ENCODE measurements at places on chromosomes 5 and 9.

DNA sequence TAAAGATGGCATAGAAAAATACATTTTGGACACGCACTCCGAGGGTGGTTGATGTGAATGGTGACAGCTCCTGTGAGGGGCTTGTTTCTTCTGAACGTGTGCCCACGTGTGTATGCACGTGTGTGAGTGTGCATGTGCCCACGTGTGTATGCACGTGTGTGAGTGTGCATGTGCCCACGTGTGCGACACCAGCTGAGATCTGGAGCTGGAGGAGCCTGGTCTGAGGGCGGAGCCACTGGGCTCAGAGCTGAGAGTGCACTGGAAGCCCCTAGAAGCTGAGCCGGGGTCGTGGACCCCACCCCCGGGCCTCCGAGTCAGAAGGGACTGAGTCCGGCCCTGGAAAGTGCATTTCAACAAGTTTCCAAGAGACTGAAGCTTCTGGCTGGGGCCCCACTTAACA, 282.5 kb upstream of the IRX4 start:
- no peak for DNase-seq

DNA sequence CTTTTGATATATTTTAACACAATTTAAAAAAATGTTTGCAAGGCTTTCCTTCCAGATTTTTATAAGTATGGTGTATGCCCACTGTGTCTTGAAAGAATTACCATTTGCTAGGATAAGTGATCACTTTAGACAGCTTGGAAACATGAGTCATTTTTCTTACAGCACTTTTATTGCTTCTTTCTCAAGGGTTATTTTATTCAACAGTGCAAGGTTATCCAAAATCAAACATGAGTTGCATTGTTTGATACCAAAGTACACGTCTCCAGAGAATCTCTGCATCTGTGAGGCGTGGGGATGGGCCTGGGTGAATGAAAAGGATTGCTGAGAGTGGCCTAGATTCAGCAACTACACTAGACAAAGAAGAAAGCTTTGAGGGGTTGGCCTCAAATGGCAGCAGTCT, 329.6 kb downstream of the ADAMTS6 start:
- DNase-seq, result no peak

DNA sequence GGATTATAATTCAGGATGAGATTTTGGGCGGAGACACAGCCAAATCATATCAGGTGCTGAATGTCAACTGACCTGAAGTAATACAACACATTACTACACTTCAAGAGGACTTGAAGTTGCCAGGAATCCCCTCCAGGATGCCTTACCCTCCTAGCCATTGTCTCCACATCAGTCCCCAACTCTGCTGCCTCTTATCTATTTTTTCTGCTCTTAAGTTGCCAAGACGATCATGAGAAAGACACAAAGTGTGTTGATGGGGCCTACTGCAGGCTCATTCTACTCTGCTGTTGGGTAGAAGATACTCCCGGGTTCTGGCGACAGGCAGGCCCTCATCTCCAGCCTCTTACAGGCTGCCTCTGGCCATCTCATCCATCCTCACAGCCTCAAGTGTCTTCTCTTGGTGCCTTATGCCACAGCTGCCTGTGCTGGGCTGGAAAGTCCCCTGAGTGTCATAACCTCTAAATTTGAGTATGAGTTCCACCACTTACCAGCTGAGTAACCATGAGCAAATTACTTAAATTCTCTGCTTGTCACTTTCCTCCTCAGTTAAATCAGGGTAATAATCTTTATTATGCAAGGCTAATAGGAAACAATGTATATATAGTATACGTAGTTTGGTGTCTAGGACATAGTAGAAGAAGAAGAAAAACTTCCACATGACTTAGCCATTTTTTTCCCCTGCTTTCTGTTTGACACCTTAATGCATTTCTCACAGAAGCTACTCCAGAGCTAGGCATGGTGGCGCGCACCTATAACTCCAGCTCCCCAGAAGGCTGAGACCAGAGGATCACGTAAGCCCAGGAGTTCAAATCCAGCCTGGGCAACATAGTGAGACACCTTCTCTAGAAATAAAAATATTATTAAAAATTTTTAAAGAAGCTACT, 73.0 kb upstream of the SNX2 start:
- peak; percentile 24 for DNase-seq

GRCh38 chr9:16871336-16872151, 1.1 kb upstream of the BNC2 start:
- no peak for DNase-seq

DNA sequence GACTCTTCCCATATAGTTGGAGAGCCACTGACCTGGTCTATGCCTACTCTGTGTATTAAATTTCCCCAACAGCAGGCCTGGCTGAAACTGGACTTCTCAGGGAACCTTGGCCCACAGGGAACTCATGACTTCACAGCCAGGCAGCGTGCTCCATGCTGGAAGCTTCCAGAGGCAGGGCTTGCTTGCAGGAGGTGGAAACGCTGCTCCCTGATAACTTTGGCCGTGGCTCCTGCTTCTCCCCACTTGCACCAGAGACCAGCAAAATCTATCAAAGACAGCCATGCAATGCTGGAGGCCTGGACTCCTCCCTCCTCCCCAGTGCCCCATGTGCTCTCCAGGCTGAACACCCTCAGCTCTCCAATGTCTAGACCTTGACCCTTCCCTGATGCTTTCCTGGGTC, 137.1 kb downstream of the GABBR2 start:
- DNase-seq, result no peak

DNA sequence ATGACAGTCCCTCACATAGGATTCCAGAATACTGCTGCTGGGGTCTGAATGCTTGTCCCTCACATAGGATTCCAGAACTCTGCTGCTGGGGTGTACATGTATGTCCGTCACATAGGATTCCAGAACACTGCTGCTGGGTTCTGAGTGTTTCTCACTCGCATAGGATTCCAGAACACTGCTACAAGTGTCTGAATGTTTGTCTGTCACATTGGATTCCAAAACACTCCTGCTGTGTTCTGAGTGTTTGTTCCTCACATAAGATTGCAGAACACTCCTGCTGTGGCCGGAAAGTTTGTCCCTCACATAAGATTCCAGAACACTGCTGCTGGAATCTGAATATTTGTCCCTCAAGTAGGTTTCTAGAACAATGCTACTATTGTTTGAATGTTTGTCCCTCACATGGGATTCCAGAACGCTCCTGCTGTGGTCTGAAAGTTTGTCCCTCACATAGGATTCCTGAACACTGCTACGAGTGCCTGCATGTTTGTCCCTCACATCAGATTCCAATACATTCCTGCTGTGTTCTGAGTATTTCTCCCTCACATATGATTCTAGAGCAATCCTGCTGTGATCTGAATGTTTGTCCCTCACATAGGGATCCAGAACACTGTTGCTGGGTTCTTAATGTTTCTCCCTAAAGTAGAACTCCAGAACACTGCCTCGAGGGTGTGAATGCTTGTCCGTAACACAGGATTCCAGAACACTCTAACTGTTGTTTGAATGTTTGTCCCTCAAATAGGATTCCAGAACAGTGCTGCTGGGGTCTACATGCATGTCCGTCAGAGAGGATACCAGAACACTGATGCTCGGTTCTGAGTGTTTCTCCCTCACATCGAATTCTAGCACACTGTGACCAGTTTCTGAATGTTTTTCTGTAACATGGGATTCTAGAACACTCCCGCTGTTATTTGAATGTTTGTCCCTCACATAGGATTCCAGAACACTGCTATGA, 200.4 kb downstream of the FOXD4L6 start:
- no peak for DNase-seq

DNA sequence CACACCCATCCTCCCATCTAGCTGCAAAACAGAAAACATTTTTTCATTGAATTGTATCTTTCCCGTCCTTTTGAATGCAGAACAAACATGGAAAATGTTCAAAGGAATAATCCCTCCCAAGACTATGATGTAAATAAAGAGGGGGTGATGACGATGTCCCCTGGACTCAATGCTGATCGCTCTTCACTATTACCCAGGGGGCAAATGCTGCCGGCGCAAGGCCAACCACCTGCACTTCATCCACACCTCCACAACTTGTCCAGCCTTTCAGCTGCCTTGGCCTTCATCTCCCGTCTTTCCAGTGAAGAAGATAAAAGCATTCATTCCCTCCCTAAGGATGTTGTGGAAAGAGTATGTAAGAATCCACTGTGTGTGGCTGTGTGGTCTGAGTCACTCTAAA, 240.3 kb downstream of the AGTPBP1 start:
- no peak for DNase-seq

- peak; percentile 66 for DNase-seq
Observed at GRCh38 chr9:75185585-75186170, 97.4 kb downstream of the OSTF1 start.

- no peak for DNase-seq
Observed at GRCh38 chr5:52846182-52846842, 58.6 kb downstream of the ITGA1 start.

GRCh38 chr5:88886746-88887341, 3.9 kb upstream of the MEF2C start:
- DNase-seq, result no peak

DNA sequence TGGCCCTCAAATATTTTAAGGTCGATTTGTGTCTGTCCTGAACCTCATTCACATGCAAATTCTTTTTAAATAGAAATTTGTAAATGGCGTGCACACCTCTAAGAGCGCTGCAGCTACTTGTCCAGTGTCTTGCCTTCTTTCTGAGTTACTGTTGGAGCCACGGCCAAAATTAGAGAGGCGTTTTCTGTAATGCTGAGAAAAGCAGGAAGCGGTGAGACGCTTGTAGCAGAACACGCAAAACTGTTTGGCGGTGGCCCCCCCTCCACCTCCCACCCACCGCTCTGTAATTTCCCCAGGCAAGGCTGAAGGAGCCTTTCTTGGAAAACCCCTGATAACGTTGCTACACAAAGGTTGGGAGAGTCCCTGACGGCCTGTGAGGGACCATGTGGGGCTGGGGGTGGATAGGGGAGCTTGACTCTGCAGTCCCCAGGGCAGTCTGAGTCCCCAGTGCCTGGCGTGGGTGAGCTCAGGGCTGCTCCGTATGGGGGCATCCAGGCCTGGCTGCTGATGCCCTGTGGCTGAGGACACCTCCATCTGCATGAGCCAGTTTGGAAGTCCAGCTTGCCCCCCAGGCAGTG, 96.5 kb downstream of the GADD45G start:
- peak; percentile 77 for DNase-seq

- DNase-seq, result no peak
Observed at GRCh38 chr9:91376239-91376638, 14.5 kb upstream of the AUH start.

DNA sequence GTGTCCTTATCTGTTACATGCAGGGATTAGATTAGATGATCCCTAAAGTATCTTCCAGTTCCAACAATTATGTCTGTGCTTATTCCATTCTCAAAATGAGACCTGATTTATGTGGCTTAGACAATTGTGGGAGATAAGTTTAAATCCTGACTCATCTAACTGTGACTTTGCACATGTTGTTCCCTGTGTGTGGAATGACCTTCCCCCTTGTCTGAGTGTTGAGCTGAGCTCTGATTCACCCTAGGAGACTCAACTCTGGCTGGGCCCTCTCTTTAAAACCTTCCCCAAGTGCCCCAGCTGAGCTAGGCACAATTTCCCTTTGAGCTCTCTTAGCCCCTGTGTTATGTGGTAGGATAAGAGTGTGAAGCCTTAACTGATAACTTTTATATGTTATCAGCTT, 118.9 kb upstream of the ELL2 start:
- DNase-seq, result no peak

GRCh38 chr9:126838055-126838811, 22.2 kb upstream of the ZBTB34 start:
- DNase-seq, result no peak

DNA sequence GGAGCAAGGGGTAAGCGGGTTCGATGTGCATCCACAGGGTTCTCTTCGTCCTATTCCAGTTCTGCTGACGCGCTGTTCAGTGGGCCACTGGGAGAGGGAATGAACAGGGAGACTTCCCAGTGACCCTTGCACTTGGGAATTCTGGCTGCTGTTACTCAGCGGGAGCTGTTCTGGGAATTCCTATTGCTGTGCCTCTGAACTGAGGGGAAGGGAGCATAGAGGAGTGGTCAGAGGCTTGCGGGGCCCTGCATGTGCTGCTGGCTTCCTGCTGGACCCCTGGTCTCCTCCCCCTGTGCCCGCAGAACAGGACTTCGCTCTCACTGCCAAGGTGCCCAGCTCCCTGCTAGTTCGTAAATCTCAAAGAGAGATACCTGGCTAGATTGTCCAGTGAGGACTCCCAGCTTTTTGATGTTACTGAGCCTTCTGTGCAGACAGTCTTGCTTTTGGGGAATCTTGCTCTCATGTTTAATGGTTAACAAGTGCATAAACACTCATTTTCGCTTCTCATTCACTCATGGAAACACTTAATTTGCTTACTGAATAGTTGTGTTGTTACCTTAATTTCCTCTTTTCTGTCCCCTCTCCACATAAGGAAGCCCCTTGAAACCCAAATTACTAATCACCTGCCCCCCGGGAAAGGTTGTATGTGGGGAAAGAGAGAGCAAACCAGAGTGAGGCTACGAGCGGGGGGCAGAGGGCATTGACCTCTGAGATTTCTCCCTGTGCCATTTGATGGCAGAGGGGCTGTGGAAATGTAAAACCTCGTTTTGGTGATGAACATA, 5.9 kb downstream of the TRIO start:
- no peak for DNase-seq

DNA sequence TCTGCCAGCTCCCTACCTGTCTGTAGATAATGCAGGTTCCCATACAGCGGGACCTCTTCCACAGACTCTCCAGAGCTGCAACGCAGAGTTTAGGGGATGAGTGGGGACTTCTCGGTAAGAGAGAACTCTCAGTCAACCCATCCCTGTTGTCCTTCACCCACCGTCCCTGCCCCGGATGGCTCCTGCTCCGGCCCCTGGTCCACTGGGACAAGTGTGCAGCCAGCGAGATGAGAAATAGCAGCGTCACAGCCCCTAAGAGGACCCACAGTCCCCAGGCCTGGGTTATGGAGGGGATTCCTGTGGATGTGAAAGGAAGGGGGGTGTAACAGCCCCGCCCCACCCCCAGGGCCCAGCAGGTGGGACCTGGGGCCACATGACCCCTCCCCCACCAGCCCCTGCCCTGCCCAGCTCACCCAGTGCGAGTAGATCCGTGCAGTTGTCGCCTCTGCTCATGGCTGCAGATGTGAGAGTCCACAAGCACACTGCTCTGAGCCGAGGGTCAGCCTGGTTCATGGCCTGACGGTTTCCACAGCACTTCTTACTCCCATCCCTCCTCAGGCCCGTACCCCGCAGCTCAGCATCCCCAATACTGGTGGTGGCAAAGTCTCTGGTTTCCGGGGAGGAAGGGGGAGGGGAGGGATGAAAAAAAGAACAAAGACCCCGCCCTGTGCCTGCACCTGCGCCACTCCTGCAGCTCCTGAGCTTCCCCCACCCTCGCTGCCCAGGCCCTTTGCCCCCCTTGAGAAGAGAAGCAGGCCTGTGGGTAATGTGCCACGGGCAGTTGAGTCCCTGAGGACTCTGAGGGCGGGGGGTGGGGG, at the start of gene SIT1:
Gene SIT1, minus strand, starts transcription at position 591 of the 818 bp plus-strand sequence. Its CDS starts 78 bp downstream, at position 513.
- peak; percentile 62 for DNase-seq

Measured in activated T-cell treated with anti-CD3 and anti-CD28 coated beads, Interleukin-2, amount 50 U/mL, for 48 hours (primary cell).